ENCODE measurements at places on chromosomes 5 and 9. TPM values are rescaled to one million over a fixed set of nuclear protein-coding genes. Genes with fewer than 3 reads are reported as not detected.

DNA sequence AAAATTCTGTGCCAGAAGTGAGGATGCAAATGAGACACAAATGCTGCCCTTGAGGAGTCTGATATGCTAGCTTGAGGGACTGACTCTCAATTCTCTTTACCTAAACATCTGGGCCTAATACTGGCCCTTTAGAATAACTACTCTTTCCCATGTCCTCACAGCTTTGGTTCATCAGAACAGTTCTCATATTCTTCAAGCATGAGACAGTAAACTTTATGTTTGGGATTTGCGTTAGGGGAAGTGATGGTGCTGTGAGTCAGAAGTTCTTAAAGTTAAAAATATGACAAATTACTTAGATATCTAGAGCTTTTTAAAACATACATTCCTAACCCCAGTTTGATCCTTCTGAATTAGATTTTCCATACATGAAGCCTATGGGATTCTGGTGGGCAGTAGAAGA, 665.0 kb upstream of the RGMB start:
- DNase-seq = no peak

GRCh38 chr5:54693936-54694657, 176.5 kb downstream of the SNX18 start:
- no peak for DNase-seq

The DBH gene
- total RNA-seq = not detected

DNA sequence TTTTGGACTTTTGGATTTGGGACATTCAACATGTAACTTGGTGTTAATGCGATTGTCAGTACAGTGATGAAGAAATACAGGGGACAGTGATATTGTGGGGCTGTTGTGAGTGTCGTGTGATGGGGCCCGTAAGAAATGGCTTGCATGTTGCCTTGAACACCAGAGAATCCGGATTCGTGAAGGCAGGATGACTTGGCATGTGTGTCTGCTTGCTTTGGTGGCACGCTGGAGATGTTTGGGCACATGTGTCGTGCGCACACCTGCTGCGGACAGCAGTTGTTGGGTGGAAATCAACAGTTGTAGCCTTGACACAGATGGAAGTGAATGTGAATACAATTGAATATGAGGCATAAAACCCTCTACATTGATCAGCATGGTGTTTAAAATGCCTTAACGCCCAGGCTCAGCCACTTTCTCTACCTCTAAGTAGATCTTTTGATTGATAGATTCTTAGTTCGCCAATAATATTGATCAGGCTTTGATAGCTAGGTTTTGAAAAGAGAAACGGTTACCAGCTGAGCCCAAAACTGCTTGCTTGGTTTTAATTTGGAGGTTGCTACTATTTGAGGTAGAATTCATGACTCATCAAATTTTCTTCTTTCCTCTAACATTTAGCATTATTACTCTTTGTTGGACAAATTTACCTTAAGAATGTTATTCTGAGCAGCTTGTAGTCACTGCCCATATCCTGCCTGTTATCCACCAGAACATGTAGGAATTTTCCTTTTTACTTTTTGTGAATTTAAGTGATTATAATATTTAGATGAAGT, 94.4 kb downstream of the TRIO start:
- no peak for DNase-seq

DNA sequence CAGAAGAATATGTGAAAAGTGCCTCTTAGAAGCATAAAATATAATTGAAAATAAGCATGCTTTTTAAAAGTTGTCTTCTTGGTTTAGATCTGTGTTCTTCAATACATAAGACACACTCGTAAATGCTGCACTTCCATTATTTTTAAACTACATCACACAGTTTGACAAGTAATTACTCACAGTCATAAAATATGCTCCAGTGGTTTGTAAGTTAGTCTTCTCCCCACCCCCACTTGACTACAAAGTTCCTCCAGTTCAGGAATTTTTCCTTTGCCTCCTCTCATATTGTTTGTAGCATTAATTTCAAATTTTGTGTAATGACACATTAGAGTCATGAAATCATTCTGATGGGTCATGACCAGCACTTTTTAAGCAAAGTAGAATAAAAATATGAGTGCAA, 60.3 kb upstream of the PTGER4 start:
- DNase-seq = no peak

GRCh38 chr9:133251773-133252172, 23.2 kb downstream of the ABO start:
- no peak for DNase-seq

The PHYHD1 gene
- total RNA-seq = not detected

GRCh38 chr9:26171691-26172090, 493.4 kb upstream of the TUSC1 start:
- DNase-seq = no peak
